NCI-H524 treated with DMSO at 0.1 percent for 48 hours (cell line): ENCODE measurements at places on chromosomes 7 and 10.

DNA sequence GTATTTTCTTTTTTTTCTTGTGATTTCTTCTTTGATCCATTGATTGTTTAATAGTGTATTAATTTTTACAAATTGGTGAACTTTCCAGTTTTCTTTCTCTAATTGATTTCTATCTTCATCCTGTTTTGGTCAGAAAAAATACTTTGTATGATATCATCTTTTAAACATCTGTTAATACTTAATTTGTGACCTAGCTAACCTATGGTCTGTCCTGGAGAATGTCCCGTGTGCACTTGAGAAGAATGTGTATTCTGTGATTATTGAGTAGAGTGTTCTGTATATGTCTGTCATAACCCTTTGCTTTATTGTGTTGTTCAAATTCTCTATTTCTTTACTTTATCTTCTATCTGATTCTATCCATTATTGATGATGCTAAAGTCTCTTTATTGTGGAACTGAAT, 65.8 kb upstream of the ZEB1 start:
- no peak for DNase-seq

DNA sequence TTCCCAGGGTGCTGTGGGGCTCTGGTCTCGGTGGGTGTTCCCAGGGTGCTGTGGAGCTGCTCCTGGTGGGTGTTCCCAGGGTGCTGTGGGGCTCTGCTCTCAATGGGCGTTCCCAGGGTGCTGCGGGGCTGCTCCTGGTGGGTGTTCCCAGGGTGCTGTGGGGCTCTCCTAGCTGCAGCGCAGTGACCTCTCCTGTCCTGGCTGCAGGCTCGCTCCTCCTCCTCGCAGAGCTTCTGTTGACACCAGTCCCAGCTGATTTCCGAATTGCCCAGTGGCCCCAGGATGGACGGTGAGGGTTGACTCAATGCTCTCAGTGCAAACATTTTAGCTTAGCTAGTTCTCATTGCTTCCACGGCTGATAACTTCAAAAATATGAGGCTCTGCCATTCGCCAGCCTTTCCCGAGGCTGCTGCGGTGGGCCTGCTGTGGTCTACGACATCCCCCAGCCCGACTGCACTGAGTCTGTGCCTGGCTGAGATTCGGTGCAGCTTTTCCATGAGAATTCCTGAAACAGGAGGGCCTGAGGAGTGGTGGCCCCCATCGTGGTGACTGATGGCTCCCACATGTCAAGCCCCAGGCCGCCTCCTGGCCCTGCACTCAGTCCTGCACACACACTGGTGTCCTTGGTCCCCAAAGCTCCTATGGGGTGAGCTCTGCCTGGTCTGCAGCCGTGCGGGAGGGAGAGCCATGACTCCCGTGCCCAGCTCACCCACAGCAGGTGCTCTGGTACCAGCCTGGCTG, 58.3 kb upstream of the NKX6-2 start:
- DNase-seq: no peak

DNA sequence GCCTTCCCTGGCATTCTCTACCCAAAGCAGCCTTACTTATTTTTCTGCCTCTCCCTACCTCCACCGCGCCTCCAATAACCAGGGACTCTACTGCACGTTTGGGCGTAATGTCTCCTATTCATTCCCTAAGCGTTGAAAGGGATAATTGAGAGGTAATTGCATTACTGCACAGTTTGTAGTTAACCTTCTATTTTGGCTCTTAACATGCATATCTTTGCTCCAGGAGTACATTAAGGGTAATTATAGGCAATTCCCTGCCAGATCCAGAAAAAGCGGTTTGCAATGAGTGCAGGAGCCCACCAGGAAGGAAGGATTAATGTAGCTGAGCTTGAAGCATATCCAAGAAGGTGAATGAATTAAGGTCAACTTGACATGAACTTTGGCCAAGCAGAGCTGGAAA, 558.4 kb downstream of the TYW1 start:
- no peak for DNase-seq

DNA sequence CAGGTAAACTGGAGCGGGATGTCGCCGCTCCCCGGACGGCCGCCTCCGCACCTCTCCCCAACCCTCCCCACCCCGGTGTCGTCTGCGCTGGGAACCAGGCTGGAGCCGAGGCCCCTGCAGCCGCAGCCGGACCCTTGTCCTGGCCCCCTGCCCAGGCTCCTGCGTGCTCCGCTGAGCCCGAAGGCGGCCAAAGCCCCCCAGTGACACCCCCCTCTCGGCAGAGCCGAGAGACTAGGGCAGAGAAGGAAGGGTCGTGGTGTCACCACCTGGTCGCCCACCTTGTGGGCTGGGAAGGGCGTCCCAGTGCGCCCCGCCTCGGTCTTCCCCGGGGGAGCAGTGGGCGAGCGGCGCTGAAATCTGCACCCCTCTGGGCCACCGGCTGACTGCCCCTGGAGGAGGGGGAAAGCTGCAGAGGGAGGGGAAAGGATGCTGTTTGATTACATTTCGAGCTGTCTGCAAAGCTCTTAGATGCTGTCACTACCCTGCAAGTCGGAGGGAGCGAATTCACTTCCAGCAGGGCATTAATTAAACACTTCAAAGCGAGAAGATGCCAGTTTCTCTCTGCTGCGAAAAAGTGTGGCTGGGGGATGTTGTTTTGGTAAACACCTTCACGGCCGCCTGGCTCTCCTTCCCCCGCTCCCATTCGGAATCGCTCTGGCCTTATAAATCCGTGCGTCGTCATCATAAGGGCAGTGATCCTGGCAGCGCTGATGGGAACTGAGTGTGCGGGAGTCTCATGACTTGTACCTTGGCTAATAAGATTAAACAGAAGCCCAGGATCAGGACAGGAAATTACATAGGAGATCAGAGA, 622 bp downstream of the DYNC1I1 start:
- peak; percentile 13 for DNase-seq

- no peak for DNase-seq
These were observed 44.2 kb upstream of the GGCT start for GRCh38 chr7:30548845-30549244.

DNA sequence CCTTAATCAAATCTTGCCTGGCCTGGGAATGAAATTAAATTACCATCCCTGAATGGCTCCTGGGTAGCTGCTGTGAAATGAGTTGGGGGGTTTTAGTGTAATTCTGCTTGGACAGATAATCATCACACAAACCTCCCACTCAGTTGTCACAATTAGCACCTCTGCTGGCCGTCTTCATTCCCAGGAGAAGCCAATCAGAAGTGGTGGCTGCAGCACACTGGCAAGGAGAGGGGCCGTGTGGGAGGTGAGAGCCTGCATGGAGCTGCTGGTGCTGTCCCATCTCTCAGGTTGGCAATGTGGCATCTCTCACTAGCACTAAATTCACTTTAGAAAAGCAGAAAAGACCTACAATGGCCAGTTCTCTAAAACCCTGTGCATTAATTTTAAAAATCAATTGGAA, 92.5 kb downstream of the NT5C2 start:
- DNase-seq: no peak

DNA sequence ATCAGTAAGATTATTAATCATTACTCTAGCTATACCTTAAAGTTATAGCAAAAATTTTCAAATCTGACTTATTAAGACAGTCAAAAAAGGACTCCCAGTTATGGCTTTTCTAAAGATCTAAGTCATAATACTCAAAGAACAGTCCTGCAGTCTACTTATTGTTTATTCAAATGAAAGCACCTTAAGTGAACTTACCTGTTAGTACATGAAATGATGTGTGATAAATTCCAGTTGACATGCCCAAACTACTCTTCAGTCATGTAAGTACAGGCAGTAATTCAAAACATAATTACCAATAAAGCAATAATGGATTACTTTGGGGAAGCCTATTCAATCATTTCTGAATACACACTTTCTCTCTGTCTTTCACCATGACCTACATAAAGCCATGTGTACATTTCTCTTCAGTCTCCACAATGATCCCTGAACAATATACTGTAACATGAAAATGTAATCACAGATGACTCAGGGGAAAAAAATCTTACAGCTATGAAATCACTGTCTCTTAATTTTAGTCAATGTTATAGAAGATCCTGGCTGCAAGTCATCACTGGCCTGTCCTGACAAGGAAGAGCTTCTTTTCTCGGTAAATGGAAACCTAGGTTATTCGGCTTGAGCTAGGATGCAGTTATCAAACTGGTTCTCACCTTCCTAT, 420.7 kb upstream of the LRRTM3 start:
- DNase-seq: no peak

GRCh38 chr7:33814936-33815335, 90.4 kb upstream of the BMPER start:
- DNase-seq: no peak

- no peak for DNase-seq
These were observed 75.3 kb downstream of the GLI3 start for GRCh38 chr7:42161719-42162118.

DNA sequence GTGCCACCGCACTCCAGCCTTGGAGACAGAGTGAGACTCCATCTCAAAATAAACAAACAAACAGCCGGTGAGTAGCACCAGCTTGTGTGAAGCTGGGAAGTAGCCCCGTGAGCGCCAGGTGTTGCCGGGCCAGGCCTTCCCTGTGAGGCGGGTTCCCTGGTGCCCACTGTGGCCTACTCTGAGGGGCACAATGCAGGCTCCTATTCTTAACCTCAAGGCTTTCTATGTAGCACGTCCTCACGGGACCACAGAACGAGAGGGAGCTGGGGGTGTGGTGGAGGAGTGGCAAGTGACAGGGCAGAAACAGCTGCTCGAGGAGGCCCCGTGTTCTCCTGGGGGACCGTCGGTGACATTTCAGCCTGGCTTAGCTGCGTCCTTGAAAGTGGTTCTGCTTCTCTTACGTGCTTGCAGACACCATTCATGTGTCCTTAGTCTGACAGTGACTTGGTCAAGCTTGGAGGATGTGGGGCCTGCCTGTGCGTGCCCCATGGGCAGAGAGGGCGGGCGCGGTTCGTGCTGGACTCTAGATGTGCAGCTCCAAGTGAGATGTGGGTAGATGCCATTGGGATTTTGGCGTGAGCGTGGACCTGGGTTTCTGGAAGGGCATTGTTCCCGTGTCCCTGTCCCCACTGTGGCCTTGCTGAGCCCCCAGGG, 116.6 kb downstream of the NKX6-2 start:
- DNase-seq: no peak

GRCh38 chr10:104351919-104352318, 1.7 kb upstream of the CFAP58 start:
- DNase-seq: no peak

GRCh38 chr10:123557366-123558108, 108.6 kb upstream of the GPR26 start:
- DNase-seq: no peak

DNA sequence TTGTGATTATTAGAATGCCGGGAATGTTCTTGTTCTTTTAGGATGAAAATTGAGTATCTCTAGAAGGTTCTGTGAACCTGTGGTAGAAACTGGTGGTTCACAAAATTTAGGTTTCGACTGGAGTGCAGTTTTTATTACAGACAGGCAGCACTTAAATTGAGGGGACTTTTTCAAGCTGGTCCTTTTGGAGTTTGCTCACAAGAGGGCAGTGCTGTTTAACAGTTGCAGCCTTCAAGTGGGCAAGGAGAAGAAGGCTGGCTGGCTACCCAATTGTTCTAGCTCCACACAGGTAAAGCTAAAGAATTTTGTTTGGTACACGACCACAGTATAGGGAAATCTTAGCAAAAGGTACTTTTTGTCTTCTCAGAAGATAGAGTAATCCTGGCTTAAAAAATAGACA, 233.6 kb downstream of the SNX13 start:
- DNase-seq: no peak

GRCh38 chr7:70072220-70072619, 473.9 kb downstream of the AUTS2 start:
- DNase-seq: peak; percentile 77

DNA sequence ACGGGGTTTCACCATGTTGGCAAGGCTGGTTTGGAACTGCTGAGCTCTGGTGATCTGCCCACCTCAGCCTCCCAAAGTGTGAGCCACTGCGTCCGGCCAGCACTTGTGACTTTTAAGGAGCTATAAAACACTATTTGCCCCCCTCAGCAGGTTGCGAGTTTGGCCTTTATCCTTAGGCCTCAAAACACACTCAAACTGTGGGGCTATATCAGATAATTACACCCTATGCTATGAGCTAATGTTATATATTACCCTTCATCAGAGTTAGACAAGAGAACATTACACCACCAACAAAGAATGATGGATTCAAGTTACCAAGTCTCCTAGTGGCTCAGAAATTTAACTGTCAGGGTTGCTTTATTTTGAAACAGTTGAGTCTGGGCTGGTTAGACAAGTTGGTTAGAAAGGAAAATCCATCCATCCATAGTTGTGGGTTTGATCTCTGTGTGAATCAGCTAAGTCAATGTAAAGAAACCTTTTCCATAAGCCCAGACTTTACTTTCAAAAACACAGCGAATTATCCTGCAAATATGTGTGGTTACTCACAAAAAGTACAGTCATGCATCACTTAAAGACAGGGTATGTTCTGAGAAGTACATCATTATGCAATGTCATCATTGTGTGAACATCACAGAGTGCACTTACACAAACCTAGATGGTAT, 115.8 kb downstream of the SEMA3D start:
- DNase-seq: no peak

DNA sequence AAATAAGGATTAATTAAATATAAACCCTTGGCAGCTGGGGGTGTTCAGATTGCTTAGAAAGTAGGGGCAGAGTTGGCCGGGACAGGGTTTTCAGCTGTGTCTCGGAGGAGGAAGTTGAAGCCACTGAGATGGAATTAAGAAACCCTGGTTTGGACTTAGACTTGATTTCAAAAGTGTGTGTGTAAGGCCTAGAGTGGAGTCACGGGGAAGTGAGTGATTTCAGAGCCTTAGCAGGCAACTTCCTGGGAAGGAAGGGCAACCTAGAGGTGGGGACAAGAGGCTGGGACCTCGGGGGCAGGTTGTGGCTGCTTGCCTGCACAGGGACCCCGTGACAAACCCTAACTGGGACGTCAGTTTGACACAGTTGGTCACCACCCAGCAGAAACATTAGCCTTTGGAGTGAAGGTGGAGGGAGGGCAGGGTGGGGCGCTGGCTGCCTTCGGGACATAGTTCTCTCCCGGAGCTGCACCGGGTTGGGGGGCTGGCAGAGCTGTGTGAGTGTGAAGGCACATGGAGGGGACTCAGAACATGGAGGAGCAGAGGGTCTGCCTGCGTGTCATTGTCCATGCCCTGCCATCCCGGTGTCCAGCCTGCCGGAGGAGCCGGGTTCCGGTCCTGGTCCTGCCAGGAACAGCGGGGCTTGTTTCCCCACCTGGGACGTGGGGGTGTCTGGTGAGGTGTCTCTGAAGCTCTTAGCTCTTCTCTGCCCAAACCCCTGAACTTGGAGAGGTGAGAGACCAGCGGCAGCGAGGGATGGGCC, 1.8 kb downstream of the BRI3 start:
- no peak for DNase-seq

DNA sequence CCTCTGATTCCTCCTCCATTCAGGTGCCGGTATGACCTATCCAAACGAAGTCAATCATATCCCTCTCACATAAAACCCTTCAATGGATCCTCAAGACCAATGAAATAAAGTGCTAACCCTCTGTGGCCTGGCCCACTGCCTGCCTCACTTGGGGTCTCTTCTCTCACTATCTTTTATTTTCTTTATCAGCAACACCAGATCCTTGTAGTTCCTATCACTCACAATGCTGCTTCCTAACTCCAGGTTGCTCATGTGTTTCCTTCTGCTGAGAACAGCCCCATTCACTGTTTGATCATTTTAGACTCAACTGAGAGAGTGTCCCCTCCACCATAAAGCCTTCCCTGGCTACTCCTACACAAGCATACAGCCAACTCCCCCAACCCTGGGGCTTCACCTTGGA, 180.6 kb downstream of the DOCK4 start:
- no peak for DNase-seq
